Activated CD4-positive, alpha-beta T cell treated with anti-CD3 and anti-CD28 coated beads for 24 hours (primary cell): ENCODE measurements at places on chromosomes 7 and 10.

GRCh38 chr10:122560279-122560804 is at the start of gene DMBT1:
Gene DMBT1, plus strand, starts transcription at chr10:122560754. Its CDS starts 17 bp downstream, at chr10:122560771.
- no peak for DNase-seq

DNA sequence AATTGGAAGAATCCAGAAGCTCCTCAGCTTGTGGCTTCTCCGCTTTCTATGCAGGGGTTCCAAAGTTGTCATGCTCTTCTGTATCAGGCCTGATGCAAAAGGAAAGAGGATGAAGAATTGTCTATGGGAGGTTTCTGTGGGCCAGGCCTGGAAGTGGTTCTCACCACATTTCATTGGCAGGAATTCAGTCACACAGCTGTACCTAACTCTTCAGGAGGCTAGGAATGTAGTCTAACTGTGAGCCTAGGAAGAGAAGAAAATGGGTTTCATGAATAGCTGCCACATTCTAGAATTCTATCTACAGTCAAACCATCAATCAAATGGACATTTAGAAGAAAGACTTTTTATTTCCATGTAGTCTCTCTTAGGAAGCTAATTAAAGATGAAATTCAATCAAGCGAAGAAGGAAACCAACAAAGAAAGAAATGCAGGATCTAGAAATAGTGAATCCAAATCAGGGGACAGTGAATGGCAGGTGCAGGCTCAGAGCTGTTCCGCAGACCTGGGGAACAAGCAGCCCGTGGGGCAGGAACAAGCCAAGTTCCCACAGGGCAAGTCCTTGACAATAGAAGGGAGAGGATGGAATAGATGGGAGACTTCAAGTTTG is 25.4 kb upstream of the USP6NL start:
- no peak for DNase-seq

DNA sequence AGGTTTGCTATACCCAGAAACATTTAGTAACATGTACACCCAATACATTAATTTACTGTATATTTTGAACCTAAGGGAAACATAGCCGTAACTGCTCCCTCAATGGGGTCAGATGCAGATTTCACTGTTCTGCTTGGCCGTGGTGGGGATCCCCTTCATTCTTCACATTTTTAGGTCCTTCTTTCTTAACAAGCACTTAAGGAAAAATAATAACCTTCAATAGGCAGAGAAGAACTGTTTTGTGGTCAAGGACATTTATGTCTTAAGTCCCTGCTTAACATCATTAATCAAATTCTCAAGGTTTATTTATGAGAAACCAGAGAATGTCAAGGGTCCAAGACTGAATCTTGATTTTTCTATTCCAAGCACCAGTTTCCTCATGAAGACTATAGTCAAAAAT is 592.1 kb upstream of the ANKRD30A start:
- no peak for DNase-seq

DNA sequence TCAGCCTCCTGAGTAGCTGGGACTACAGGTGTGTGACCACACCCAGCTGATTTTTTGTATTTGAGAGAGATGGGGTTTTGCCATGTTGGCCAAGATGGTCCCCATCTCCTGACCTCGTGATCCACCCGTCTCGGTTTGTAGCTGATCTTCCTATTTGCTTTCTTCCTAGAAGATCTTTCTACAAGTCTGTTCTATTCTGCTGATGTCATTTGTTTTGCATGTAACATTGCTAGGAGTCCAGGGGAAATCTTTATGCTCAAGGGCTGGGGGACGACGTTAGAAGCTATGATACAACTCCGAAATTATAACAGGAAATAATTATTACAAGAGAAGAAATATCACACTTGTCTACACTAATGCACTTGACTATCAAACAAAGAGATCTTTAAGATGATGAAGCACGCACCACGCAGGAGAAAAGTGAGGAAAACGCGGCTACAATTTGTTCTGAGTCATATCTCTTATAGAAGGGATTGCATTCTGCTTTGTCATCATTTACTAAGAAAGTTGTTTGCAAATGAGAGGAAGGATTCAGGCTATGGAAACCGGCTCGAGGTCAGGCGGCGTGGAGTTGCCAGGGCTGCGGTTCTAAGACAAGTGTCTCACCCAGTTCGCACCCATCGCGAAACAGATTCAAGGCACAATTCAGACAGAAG is 103.0 kb upstream of the CARD11 start:
- no peak for DNase-seq

DNA sequence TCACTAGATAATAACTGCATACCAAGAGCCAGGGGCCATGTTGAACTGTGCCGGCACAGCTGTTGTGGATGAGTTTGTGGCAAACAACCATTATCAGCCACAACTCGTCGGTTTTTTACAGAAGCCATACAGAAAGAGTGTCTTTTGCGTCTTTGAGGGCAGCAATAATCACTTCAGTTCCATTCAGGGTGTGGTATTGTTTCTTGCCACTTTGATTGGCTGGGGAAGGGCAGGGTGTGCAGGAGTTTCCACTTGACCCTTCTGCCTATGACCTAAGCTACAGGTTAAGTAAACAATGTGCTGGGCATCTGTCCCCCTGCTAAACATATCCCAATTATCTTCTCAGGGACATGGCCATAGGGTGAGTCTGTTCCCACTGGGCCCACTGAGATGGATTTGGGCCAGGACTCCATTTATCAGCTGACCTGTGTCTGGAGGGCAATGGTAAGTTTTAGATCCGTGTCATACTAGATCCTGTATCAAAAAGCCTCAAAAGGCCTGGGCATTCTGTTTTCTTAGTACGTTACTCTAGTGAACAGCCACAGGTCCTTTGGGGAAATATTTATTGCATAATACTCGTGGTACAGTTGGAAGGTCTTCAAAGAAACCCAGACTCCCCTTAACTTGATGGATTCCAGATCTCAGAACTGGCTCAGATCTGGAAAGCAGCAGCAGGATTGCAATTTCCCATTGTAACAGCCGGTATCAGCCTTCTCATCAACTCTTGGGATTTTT is 15.9 kb downstream of the ZNF3 start:
- DNase-seq: no peak
